ENCODE measurements at places on chromosomes 3 and 15.

DNA sequence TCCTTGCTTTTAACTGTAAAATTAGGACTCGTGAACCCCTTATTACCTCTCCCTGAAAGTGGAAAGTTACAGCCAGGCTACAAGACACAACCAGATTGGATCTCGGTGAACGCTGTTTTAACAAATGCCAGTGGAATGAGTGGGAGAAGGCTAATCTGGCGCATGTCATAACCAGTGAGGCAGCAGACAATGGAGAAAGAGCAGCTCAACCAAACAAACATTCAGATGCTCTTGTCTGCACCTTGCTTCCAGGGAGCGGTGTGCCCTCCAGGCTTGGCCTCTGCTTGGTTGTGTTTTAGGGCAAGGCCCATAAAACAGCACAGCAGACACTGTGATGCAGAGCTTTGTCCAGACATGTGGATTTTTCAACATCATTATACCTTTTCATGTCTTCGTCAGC lies 45.9 kb upstream of the ATP1B3 start:
- no peak for DNase-seq

DNA sequence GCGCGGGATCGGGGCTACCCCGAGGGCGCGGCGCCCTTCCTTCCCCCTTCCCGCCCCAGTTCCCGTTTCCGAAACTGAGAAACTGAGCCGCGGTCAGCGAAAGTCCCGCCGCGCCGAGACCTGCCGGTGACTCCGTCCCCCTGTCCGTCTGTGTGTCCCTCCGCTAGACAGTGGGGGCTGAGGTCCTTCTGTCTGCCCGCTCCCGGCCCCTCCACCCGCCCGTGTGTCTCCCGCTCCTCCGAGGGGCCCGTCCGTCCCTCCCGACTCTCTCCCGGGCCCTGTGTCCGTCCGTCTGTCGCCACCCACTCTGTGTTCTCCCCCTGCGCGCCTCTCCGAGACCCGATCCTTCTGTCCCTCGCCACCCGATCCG lies 426 bp downstream of the PRKCD start:
- no peak for DNase-seq

GRCh38 chr3:138186221-138186620 lies 880 bp upstream of the ARMC8 start:
- DNase-seq, result no peak

GRCh38 chr3:169578381-169579024 lies 85.0 kb downstream of the MECOM start:
- DNase-seq, result peak; percentile 75

DNA sequence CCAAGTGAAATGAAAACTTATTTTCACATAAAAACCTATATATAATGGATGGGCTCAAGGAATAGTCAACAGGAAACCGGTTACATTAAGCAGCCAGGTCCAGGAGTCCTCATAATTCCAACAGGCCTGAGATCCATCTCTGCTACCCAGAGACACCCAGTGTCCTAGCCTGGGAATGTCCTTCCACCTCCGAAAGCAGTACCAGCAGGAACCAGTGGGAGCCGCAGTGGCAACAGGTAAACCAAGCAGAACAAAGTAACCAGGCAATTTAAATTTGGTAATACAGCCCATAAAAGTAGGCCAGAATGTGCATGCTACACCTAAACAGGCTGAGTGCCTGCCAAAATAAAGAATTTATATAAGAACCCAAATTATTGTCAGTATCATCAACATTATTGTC lies 195.6 kb downstream of the ZBBX start:
- no peak for DNase-seq

Data from NCI-H2081 (cell line).